H1 (cell line): ENCODE measurements at places on chromosomes 7 and 10. TPM values are rescaled to one million over a fixed set of nuclear protein-coding genes. Genes with fewer than 3 reads are reported as not detected.

DNA sequence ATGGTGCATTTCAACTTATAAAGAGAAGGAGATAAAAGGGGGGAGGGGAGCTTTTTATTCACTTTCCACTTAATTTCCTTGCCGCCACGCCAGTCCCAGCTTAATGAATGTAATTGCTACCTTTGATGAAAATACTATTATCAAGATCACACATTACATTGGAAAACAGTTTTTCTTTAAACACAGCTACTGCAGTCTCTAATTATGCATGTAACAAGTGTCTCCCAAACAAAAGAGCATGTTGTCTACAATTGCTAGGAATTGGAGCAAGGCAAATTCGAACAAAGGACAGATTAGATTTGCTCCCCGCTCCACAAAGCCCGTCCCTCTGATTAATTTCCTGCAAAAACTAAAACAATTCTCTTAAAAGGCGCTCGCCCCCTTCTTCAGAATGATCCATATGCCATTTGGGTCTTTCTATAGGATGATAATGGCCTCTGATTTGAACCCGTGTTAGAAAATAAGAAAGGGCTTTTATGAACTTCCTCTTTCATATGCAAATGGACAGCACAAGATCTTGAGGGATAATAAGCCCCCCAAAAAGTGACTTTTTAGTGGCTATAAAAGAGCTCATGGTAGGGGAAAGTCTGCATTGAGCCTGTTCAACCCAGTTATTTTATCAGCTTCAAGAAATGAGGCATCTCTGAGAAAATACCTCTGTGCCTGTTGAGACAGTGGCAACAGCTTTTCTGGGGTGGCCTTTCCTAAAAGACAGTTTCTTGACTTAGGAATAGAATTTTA, 60.6 kb downstream of the ACADSB start:
- DNase-seq: no peak

DNA sequence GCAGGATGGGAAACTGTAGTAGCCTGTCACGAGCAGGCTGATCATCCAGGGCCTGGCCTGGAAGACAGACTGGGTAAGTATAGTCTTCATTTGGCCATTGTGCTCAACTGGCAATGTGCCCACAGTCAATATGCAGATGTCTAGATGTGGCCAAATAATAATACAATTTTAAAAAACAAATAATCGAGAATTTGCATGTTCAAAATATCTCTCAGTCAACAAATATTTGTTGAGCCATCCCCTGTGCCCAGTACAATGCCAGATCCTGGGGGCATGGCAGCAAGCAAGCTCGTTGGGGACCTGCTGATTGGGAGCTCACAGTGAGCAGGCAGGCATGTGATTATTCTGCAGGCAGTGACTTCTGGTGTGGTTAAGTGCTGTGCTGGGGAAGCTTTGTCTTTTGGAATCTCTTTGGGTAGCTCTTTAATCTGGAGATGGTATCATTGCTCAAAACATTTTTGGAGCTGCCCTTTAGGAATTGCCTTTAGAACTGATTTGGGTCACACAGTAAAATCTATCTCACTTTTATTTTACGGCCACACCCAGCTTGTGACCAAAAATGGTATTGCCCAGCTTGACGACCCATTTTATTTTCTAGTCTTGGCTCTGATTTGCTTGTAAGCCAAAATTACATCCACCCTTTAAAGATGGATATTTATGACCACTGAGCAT, 92.2 kb downstream of the PLCE1 start:
- no peak for DNase-seq

DNA sequence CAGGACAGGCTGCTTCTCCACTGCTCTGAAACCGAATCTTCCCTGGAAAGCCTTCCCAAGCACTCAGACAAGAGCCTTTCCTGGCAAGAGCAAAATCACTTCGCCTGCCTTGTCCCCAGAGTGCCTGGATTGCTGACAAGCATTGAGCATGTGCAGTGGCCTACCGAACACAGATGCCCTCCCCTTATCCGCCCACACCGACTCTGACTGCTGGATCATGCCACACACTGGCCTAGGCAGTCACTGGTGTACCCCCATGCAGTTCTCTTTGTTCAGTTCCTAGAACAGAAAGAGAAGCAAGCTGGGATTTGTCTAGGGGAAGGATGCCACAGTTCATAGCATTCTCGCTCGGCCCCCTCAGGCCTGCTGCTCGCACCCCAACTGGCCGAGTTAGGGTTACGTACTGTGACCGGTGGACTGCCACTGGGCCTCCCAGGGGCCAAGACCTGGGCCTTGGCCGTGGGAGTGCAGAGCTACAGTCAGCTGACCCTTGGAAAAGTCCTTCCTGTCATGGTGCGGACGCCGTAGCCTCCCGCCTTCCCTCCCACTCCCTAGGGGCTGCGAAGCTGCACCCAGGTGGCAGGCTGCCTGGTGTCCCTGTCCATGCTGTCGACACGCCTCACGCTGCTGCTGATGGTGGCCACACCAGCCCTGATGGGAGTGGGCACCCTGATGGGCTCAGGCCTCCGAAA, 6.9 kb downstream of the ABCB8 start:
- no peak for DNase-seq

EFCAB10 gene
- total RNA-seq: 3.1 TPM in 2 replicates

GBF1 gene
- total RNA-seq: 24.4 and 25.5 TPM in 2 replicates

DNA sequence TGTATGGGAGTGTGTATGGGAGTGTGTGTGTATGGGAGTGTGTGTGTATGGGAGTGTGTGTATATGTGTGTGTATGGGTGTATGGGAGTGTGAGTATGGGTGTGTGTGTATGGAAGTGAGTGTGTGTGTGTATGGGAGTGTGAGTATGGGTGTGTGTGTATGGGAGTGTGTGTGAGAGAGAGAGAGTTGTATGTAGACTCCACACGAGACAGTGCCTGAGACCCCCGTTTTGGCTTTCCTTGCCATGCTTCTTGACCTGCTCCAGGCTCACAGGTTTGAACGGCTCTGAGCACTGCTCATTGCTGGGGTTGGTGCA, 49.7 kb downstream of the COL17A1 start:
- no peak for DNase-seq

DNA sequence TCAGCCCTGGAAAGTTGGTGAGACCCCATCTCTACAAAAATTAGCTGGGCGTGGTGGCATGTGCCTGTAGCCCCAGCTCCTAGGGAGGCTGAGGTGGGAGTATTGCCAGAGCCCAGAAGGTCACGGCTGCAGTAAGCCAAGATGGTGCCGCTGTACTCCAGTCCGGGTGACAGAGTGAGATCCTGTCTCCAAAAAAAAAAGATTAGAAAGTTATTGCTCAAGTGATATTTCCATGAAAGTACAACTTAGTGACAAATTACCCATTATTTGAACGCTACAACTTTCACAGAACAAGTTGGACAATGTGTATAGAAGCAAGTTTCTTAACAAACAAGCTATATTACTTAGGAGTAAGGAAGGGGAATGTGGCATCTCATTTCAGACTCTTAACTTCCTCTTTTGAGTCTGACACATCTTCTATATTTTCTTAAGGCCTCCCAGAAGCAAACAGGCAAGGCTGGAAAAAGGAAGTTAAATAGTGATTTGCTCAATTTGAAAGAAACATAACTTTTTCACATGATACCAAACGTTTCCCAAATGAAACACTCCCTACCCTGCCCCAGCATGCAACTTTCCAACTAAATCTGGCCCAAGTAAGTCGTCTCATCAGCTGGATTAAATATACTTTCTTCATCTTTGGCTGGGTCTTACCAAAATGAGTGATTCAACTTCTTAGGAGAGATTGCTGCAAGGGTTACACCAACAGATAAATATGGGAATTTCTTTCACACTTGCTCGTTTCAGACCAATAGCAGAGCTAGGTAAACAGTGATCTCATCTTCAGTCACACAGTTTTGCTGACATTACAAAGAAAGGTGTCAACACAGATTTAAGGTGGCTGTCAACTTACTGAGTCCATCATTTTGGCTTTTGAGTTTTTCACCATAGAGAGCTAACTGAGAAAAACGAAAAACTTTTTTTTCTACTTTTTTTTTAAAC, 66.3 kb upstream of the KLF6 start:
- no peak for DNase-seq

DNA sequence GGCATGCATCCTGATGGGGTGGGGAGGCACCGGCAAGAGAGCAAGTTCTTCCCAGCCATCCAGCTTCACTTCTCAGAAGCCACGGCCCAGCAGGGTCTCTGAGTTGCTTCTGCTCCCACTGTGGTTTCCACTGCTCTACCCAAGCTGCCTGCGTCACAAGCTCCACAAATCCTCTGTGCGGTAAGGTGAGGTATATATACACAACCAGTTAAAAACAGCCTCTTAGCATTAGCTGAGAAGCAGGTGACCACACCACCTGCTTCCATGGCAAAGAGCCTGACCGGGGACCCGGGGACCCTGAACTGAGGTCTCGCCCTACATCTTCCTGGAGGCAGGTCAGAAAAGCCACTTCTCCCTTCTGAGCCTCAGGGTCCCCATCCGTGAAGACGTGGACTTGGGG, 46.9 kb upstream of the NPFFR1 start:
- no peak for DNase-seq

DNA sequence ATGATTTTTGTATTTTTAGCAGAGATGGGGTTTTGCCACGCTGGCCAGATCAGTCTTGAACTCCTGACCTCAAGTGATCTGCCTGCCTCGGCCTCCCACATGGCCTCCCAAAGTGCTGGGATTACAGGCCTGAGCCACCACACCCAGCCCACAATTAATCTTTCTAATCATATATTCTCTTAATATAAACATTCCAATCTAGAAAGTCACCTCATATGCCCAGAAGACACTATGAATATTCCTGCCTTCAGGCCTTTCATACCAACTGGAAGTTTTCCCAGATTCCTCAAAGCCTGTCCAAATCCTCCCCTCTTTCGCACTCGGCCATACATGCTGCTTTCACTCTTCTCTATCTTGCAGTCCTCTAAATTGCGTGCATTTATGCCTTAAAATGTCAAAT, 32.6 kb downstream of the PDZD8 start:
- no peak for DNase-seq

DYDC2 gene
- total RNA-seq: 3.5 and 5.2 TPM in 2 replicates
